Activated CD4-positive, alpha-beta T cell treated with anti-CD3 and anti-CD28 coated beads, Interleukin-2, amount 50 U/mL, for 1 hour (primary cell): ENCODE measurements at places on chromosomes 6 and 20.
A peak's percentile ranks its signal among the peaks of the same experiment; 100 is the strongest.

GRCh38 chr6:53529324-53530036, 15.4 kb downstream of the GCLC start:
- DNase-seq: no peak

- DNase-seq: no peak
Observed at GRCh38 chr6:74289884-74290283, 593.9 kb downstream of the CD109 start.

- DNase-seq: no peak
Observed at GRCh38 chr6:90198758-90199425, 97.8 kb downstream of the BACH2 start.

DNA sequence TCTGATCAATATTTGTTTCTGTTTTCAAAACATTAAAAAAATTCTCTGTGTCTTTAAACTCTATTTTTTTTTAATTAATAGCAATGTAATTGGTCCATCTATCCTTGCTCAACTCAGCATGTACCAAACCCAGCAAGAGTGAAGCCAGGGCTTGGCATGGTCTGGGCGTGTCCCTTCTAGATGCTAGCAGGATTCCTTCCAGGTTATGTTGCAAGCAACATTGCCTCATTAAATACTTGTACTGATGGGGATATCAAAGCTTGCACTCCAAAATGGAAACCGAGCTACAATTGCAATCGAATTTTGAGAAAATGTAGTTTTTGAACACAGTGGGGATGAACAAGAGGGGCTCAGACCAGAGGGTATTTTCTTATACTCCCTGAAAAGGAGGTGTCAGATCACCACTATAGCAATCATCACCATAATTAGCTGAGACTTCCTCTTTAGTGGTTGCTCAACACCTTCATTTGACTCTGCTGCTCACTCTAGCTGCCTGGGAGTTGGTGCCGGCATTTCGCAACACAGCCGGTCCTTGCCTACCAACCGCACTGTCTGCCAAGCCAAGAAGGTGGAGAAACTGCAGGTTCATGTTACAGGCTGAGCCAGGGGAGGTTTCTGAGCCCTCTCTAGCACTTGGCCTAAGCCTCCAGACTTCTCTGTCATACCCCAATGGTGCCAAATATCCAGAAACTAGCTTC, 67.8 kb upstream of the RALGAPA2 start:
- no peak for DNase-seq

GRCh38 chr6:31356216-31356945, 598 bp downstream of the HLA-B start:
- DNase-seq: peak; percentile 36

- no peak for DNase-seq
Observed at GRCh38 chr6:104509355-104509754, 350.4 kb downstream of the HACE1 start.

- no peak for DNase-seq
Observed at GRCh38 chr6:107068691-107069630, 41.0 kb downstream of the MTRES1 start.

DNA sequence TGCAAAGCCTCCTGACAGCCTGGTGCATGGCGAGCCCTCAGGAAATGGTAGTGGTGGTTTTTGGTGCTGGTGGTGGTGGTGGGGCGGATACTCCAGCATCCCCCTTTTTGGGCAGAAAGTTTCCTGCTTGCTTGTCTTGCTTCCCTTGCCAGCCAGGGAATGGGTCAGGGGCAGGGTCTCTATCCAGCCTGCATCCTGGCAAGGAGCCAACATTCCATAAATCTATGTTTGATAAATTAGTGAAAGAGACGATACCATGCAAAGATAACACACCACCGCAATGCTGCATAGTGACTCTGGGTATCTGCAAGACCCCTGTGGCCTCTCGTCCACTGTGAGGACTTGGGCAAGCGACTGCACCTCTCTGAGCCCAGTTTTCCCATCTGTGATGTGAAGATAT, 246.2 kb downstream of the LRFN2 start:
- no peak for DNase-seq

DNA sequence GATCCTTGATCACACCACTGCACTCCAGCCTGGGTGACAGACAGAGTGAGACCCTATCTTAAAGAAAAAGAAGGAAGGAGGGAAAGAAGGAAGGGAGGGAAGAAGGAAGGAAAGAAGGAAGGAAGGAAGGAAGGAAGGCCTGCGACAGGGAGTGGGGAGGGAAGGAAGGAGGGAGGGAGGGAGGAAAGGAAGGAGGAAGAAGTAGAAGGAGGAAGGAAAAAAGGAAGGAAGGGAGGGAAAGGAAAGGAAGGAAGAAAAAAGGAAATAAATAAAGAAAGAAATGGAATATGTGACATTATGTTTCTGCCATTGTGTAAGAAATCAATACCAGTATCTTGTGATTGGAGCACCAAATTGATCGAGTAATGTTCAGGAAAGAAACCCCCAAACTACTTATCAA, 16.2 kb downstream of the PHACTR2 start:
- no peak for DNase-seq

DNA sequence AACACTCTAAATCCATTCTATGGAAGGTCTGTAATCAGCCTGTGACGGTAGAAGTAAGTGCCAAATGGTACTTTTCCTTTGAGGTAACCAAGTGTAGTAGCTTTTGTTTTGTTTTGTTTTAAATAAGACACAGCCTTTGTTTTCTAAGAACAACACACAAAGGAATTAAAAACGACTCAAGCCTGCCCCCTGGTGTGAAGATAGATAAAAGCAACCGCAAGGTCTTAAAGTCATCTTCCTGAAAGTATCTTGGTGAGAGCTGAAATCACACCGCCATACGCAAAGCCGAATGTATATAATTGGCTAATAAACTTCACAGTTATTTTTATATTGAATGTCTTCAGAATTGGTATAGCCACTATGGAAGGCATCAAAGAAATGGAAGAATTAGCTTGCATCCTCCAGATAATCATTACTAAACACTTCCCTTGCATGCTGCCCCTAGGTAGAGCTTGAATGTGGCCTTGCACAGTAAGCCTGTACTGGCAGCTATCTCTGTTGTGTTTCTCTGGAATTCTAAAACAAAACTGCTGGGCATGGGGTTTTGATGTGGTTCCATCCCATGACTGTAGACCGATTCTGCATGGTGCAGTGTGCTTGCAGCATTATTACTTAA, 95.6 kb downstream of the LAMP5 start:
- DNase-seq: peak; percentile 2

GRCh38 chr6:56515081-56515905, 127.4 kb downstream of the DST start:
- no peak for DNase-seq

- DNase-seq: no peak
Observed at GRCh38 chr20:8449123-8449522, 317.1 kb downstream of the PLCB1 start.

GRCh38 chr20:32743237-32744112, at the start of gene COMMD7:
TSS of gene COMMD7 (minus strand) at chr20:32743467. CDS start at chr20:32743391, 76 bp downstream.
- DNase-seq: peak; percentile 67

GRCh38 chr6:127937102-127937501, 36.2 kb upstream of the THEMIS start:
- no peak for DNase-seq

GRCh38 chr6:16374461-16375200, 136.2 kb downstream of the GMPR start:
- no peak for DNase-seq

DNA sequence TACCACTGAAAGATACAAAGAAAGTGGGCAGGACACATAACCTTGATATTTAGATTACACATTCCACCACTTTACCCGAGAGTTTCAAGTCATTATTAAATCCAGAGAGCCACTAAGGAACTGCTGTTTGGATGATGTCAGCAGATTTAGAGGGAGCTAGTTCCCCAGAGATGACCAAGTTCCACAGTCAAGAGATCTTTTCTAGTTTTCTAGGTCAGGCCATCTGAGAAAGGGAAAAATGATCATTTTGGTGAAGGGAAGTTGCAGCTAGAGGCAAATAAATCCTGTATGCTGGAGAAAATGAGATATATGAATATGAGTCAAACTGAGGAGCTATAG, 147.8 kb downstream of the HS3ST5 start:
- DNase-seq: no peak

DNA sequence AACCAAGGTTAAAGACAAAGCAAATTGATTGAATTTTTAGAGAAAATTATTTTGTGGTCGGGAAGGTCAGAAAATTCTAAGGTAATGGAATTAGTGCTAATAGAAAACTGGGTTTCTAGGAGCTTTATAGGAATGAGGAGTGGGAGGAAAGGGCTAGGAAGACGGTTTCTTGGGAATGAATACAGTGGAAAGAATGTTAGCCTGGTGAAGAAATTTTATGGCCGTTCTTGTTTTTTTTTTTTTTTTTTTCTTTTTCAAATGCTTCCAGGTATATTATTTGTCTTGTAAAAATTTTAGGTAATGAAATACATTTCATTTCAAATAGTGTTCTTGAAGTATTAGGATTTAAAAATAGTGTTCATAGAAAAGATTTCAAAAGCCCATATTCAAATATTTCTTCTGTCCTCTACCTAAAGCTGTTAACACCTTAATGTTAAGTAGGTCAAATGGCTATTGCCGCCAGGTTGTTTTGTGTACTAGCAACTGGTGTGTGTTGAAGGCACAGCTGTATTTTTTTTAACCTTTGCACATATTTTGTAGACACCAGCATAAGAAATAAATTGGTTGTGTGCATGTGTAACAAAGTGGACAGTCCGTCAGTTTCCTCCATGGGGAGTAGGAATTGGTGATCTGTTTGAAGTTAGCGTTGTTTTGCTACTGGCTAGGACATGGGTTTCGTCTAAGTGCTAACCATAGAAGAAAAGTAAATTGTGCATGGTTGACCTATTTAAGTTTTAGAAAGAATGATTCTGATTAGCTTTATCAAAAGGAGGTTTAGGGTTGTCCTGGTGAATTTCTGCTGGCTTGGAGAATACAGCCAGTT, 32.3 kb downstream of the AFDN start:
- no peak for DNase-seq

DNA sequence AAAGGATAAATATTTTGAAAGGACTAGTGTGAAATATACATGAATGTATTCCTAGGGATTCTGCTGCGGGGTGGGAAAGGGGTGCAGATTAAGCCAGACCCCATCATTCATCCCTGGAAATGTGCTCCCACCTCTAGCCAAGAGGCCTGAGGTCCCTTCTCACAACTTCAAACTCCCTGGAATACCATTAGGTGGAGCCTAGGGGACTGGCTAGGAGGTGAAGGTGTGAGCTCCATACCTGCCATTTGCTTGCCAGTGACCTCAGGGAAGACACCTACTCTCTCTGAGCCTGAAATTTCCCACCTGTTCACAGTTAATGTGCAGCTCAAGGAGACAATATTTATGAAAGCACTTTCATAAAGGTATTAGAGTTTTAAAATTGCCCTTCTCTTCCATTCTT, 4.7 kb upstream of the CCN2 start:
- no peak for DNase-seq

DNA sequence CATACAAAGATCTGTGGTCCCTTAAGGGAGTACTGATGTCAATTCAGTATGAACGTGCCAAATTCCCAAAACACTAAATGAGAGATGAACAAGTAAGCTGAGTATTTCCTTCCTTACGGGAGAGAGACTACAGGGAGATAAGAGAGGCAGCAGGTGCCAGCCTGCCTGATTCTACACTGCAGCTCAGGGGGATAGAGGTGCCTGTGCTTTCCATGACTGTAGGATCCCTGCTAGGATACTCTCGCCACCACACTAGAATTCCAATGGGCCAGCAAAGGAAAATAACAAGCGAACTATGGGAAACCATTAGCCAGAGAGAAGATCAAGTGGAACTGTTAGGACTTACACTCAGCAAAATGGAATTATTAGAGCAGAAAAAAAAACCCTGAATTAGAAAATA, 198.5 kb upstream of the BTBD3 start:
- no peak for DNase-seq

DNA sequence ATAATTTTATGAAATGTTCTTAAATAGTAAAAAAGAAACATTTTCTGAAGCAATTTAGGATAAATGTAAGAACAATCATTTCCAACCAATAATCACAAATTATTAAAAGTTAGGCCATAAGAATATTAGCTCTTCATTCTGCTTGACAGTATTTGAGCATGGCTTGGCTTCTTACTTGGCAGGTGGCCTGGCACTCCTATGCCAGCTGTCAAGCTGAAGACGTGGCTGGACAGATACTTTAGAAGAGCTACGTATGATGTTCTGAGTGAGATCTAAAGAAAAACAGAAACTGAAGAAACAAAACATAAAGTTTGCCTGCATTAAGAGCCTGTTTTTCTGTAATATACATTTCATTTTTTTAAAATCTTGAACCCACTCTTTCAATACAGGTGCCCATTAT, 438.9 kb downstream of the GRIK2 start:
- DNase-seq: no peak

- no peak for DNase-seq
Observed at GRCh38 chr20:52389606-52390005, 198.0 kb upstream of the ZFP64 start.

DNA sequence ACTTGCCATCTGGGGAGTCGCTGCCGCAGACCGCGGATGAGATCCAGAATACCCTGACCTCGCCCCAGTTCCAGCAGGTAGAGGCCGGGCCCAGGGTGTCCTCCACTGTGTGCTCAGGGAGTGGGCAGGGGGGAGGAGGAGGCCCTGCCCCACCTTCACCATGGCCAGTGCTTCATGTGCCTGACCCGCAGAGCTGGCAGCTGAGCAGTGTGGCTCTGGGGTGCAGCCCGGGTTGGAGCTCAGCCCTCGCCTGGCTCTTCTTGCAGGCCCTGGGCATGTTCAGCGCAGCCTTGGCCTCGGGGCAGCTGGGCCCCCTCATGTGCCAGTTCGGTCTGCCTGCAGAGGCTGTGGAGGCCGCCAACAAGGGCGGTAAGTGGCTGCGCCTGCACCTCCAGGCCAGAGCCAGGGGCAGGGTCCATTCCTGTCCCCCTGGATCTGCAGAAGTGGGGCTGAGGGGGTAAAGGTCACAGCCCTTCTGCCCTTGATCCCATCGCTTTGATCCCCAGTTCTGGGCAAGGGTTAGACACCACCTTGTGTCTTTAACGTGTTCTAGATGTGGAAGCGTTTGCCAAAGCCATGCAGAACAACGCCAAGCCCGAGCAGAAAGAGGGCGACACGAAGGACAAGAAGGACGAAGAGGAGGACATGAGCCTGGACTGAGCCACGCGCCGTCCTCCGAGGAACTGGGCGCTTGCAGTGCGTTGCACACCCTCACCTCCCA, 5.5 kb downstream of the ADRM1 start:
- DNase-seq: no peak

DNA sequence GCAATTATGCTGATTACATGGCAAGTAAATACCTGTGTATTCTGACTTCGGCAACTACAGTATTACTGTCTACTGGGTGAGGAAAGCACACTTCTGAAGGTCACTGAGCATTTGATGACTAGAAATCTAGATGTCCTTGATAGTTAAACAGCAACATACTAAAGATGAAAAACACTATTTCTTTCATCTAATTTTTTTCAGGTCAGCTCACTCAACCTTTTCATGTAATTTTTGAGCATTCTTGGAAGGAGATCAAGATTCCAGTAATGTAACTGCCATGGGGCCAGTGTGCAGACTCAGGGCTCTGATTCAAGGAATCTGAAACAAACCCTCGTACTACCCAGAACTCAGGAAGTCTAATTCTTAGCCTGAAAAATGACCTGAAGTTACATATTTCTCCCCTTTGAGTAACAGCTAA, 222.6 kb upstream of the TAB2 start:
- DNase-seq: no peak
